Motor neuron (in vitro differentiated cells): ENCODE measurements at places on chromosomes 7 and 10. TPM values are rescaled to one million over a fixed set of nuclear protein-coding genes. Genes with fewer than 3 reads are reported as not detected.

- ATAC-seq, result no peak
These were observed 35.3 kb upstream of the PDZD8 start for GRCh38 chr10:117410557-117410956.

GRCh38 chr10:99279626-99280111 lies 44.0 kb upstream of the HPSE2 start:
- peak; percentile 97 for ATAC-seq

DNA sequence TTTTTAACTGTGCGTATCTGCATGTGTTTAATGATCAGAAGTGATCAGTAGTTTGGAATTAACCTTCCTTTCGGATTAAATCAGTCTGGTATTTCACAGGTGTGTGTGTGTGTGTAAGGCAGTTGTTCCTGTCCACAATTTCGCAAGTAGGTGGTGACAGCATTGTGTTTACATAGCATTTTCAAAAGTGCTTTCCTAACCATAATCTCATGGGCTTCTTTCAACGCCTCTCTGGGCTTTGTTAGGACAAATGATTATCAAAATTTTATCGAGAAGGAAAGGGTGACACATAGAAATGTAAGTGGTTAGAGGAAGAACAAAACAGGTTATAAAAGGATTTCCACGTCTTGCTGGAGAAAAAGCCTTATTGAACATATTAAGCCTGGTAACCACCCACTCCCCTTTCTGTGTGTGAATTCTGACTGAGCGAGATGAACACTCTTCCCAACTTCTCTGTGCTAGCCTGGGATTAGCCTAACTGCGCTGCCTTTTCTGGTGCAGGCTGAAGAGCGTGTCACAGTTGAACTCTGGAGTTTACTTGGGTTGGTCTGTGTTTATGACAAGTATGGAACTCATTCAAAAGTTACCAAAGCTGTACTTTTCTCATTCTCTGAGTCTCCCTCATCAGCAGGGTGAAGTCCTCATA lies 292.3 kb upstream of the PITRM1 start:
- ATAC-seq, result no peak

GRCh38 chr7:91910171-91910570 lies 29.7 kb upstream of the MTERF1 start:
- ATAC-seq, result no peak

DNA sequence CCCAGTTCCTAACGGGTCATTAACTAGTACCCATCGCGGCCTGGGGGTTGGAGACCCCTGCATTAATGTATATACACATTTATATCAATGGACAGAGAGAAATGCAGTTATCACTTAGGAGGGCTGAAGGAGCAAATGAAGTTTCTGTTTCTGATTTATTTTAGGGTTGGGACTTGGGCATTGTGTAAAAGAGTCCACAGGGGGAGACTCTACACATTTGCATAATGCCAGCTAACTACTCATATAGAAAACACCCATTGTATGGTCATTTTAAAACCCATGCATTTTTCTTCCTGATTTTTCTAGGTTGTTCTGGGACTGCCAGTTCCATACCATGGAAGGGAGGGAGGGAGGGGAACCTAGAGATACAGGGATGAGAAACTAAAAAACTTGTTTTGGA lies 23.5 kb downstream of the BCCIP start:
- no peak for ATAC-seq

GRCh38 chr7:27459021-27459730 lies 203.5 kb downstream of the HIBADH start:
- ATAC-seq, result no peak

DNA sequence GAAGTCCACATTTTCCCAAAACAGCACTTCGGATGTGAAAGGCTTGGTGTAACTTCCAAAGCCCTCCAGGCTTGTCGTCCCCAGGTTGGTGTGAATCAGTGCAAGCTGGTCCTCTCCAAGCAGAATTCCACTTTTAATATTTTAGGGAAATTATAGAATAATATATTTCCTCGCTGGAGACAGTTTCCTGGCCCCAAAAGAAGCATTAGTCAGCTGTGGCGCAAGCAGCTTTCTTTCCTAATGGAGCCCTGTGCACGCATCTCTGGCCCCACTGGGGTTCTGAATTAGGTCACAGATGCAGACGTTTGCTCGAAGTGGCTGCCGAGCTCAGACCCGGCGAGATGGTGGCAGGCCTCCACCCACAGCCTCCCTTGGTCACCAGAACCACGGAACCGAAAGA lies 33.3 kb upstream of the MNX1 start:
- peak; percentile 16 for ATAC-seq

DNA sequence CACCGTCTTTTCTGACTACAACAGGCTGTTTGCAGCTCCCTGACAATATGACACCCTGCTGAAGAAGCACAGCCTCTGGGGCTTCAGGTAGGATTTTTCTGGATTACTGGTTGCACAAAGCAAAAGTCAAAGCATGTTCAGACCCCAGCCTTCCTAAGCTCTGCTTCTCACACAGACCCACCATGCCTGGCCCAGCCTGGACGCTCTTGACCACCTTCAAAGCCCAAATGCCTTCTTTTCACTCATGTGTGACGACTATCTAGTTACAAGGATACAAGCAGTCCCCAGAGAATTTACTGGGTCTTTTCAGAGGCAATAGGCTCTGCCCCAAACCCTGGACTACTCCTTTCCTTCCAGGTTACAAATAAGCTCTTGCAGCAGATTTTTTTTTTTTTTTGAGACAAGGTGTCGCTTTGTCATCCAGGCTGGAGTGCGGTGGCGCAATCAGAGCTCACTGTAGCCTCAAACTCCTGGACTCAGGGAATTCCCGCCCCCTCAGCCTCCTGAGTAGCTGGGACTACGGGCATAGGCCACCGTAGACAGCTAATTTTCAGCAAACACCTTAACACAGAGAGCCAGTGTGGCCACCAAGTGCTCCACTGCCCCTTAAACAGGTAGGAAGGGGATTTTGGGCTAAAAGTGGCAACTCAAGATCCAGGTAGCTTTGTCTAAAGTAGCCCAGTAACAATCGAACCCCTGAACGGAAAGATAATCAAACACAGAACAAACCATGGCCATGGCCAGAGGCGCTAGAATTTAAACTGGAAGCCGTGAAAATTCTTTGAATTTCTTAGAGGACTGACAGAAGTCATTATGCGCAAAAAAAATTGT lies 16.2 kb downstream of the SVIL start:
- ATAC-seq, result peak; percentile 45

SLC37A3 gene
- total RNA-seq, result 36.5 and 36.6 TPM in 2 replicates

COG5 gene
- total RNA-seq, result 24.8 and 27.3 TPM in 2 replicates

GPR37 gene
- total RNA-seq, result 0.15 and 0.24 TPM in 2 replicates
